T follicular helper cell (primary cell): ENCODE measurements at places on chromosomes 11 and 22.

DNA sequence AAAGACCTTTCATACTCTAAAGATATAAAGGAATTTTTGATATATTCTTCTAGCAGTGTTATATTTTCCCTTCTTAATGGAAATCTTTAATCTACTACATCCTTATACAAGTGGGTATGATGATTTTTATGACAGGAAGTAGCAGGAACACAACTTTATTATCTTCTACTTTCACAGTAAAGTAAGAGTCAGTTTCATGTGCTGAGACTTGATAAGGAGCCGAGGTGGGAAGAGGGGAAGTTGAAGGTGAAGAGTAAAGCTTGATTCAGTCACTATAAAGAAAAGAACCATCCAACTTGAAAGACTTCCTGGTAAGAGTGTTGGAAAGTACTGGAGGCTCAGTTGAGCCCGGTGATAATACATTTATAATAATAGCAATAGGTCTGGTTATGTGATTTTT, 82.1 kb upstream of the PTH start:
- no peak for DNase-seq

DNA sequence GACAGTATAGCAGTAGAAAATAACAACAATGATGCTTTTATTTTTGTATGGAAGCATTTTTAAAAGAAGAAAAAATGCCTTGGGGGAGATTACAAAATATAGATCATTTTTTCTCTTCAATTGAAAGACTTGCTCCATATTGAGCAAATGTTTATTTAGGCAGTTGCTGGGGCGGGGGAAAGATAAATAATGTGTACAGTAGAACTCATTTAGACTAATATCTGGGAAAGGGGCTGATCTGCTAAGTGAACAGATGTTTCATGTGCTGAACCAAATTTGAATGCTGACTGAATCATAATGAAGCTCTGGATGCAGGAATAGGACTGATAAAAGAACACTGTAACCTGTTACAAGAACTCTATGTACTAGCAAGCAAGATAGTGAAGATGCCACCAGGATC, 457.1 kb upstream of the TENM4 start:
- no peak for DNase-seq

- DNase-seq: peak; percentile 17
Measured at GRCh38 chr11:65279741-65280440, 18.1 kb downstream of the POLA2 start.

DNA sequence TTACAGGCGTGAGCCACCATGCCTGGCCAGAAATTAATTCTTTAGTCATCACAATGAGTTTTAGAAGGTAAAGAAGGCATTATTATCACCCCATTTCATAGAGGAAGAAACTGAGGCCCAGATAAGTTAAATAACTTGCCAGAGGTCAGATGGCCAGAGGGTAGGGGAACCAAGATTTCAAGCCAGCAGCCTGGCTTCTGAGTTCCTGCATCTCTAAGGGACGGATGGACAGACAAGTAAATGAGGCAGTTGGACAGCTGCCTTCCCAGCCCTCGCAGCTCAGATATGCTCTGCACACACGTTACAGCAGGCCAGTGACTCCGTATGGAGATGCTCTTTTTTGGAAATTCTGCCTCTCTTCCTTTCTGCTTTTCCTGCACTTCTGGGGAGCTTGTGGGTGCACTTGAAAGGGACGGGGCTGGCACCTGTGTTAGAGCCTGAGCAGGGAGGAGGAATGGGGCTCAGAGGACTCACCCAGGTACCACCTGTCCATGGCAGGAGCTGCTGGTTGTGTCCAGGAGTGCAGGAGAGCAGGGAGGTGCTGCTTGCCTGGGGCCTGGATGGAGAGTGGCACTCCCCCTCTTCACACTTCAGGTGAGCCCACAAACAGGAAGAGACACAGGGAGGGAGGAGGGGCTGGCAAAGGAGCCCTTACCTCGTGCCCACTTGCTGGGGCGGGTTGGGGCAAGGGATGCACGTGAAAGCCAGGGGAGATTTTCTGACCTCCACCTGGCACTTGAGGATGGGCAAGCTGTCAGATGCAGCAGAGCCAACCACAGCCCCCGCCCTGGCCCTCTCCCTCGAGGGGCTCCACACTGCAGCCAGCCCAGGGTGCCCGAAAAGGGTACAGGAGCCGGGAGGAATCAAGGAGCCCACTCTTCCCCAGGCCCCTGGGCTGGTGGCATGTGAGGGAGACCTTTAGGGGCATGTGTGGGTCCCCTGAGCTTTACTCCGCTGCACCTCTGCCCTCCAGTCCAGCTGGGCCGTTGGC, 3.3 kb upstream of the FXYD2 start:
- DNase-seq: no peak

GRCh38 chr11:39443424-39444022, 2015.9 kb downstream of the LRRC4C start:
- no peak for DNase-seq

DNA sequence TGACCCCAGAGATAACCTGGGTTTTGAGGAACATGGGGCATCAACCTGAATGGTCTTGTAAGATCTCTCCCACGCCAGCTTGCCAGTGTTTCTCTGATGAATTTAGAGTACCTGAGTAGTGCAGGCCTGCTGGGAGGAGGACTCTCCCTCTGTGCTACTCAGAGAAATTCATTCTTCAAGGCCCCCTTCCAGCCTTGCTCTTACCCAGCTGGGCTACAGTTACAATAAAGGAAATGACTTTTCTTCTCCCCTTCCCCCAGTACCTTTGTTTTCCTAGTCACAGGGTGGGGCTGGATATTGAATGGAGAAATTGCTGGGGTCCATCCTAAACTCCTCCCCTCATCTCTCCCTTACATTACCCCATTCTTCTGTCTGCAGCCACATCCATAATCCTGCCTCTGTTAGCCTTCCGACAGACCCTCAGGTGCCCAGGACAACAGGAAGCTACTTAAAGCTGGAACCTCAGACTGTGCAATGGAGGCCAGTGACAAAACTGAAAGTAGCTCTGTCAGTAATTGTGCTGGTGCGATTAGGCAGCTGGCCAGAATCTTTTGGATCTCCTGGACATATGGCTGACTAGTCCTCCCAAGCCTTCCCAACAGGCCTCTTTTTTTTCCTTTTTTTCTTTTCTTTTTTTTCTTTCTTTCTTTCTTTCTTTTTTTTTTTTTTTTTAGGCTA, 17.4 kb downstream of the LIMK2 start:
- DNase-seq: no peak

DNA sequence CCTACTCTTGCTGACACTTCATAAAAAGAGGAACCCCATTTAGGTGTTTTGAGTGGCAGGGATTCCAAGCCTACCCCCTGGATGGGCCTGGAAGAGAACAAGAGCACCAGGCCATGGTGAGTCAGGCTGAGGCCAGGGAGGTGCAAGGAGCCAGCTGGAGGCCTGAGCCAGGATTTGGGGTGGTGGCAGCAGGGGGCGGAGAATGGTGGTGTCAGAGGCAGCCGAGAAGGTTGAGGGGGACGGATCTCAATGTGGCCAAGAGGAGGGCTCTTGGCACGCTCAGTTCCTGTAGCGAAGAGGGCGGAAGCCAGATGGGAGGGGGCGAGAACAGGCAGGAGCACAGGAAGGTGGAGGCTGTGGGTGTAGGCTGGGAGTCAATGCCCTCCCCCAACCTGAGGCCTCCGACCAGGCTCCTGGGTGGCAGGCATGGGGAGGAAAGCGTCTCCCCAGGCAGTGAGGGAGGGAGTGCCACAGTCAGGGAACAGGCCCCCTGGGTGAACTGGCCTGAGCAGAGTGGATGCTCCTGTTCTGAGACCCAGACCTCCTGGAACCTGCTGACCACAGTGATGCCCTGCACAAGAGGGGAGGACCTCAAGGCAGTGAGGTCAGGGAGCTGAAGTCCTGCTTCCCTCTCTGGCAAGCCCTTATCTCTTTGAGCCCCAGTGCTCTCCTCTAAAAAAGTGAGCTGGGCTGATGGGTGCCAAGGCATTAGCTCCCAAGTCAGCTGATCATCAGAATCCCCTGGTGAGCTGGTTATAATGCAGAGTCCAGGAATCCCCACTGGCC, 13.9 kb downstream of the RTN4RL2 start:
- DNase-seq: no peak

GRCh38 chr22:49193901-49194465, 633.7 kb downstream of the BRD1 start:
- DNase-seq: no peak

GRCh38 chr22:39940757-39941305, 19.4 kb upstream of the TMA7B start:
- DNase-seq: no peak

DNA sequence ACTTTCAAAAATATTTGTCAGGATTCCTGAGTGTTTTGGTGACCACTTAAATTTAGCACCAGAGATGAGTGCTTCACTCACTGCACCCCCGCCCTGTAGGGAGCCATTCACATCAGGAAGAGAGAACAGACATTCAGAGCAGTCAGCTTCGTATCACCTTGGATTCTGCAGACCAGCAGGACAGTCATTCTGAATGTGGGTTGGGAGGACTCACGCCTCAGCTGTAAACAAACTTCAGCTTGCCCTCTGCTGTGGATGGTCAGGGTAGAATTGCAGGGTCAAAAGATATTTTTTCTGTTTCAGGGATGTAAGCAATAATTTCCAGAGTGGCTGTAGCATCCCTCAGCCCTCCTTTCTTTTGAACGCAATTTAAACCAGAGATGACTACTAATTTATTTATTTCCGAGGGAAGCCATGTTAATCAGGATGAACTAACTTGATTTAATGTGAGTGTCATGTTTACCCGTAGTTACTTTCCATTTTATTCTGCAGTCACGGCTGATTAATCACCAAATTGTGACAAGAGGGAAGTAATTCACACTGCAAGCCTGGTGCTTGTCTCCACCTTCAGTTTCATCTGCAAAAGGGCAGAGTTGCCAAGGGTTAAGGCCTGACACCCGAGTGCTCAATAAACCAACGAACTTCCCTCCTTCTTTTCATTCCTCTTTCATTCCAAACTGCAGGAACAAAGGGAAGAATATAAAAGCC, 174.2 kb upstream of the DDI1 start:
- no peak for DNase-seq

DNA sequence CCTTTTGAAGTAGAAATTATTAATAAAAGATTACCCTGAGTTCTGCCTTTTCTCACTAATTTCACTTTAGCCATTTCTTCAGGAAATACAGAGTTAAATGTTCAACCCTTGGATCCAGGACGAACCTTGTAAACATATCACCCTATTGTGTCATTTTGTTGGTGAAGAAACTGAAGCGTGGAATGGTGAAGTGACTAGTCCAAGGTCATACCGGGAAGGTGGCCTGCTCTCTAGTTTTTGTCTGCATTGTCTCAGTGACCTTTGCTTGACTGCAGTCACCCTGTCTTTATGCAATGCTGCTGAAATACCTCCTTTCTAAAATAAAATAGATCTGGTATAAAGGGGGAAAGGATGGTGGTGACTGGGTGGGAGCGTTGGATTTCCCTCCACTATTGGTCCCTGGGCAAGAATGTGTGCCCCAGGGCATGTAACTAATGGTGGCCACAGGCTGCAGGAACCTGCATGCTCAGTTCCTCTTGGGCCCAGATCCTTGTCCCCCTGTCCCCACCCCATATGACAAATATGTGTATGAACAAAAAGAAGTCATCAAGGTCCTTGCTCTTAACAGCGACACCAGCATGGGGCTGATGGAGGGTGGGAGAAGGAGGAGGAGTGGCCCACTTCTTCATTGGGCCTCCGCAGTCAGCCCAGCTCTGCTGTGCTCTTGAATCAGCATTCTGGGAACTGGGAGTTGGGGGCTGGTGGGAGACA, 977 bp upstream of the SORL1-AS1 start:
- no peak for DNase-seq
